ENCODE measurements at places on chromosomes 1 and 21.

- no peak for DNase-seq
Observed at GRCh38 chr1:60516996-60517395, 443.4 kb upstream of the C1orf87 start.

DNA sequence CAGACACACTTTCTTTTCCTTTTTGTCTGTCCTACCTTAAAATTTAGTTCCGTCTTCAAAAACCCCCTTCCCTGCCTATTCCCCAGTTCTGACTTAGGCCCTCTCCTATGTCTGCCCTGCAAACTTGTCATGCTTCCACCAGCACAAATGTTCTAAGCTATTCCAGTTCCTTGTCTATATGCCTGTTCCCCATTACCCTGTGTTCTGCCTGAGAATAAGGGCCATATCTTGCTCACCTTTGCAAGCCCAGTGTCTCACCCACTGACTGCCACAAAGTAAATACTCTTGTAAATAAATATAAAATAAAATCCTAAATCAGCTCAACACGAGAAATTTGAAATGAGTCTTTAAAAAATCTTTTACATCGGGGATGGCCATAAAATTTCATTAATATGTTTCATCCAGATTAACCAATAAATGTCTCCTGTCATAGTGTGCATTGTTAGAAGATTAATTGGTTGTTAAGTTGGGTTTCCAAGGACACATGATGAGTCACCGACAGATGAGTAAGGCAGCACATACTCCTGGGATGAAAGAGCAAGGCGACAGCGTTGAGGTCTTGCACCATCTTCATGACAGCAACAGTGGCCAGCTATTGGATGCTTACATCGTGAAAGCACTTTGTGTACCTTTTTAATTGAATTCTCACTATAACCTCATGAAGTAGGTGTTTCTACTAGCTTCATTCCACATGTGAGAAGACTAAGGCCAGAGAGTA, 92.6 kb upstream of the NGF start:
- DNase-seq: no peak

DNA sequence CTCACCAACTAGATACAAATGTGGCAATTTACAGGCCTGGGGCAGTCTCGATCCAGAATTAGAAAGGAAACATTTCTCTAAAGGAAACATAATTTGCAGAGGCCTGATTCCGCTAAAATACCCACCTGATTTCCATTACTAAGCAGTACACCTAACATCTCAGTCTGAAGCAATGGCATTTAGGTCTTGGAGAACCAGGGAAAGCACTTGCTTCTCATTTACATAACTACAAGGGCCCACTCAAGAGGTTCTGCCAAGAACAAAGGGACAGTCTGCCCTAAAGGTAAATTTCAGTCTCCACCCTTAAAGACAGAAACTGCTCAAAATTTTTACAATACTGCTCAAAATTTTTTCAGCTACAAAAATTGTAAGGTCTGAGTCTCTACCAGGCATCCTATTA, 123.7 kb upstream of the GJB5 start:
- DNase-seq: no peak

DNA sequence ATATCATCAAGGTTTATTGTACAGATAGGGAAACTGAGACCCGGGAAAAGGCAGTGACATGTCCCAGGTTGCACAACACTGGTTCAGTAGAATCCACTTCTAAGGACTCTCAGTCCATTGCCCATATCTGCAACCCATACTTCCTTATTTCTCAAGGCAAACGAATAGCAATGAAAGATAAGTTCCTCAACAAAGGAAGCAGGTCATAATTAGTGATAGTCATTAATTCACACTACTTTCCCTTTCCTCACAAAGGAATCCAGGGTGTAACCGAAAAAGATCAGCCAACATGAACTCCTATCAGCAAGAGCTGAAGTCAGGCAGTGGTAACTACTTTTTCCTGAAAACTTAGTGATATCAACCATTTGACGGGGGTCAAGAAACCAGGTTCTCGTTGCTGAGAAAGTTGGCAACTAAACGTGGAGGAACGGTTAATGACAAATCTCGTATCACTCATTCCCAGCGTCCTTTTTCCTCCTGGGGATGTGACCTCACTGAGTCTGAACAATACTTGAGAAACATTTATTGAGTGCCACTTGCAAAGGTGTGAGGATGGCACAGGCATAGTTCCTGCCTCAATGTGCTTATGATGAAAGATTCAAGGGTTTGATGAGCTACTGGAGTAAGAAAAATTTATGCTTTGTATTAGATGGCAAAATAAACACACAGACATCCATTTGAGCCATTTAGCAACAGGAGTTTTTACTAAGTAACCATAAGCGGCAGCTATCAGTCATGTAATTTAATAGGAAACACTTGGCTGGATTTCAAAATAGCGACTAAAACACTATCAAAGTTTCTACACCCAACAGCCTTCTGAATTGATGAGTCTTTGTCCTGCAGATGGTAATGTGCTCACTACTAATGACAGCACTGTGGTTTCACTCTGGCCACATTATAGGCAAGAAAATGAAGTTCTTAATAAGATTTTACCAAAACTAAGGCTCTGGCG, 82.3 kb downstream of the PLPP3 start:
- DNase-seq: no peak

Measured in omental fat pad (tissue), 4 donors.